ENCODE measurements at places on chromosomes 4 and X.
A peak's percentile ranks its signal among the peaks of the same experiment; 100 is the strongest.

DNA sequence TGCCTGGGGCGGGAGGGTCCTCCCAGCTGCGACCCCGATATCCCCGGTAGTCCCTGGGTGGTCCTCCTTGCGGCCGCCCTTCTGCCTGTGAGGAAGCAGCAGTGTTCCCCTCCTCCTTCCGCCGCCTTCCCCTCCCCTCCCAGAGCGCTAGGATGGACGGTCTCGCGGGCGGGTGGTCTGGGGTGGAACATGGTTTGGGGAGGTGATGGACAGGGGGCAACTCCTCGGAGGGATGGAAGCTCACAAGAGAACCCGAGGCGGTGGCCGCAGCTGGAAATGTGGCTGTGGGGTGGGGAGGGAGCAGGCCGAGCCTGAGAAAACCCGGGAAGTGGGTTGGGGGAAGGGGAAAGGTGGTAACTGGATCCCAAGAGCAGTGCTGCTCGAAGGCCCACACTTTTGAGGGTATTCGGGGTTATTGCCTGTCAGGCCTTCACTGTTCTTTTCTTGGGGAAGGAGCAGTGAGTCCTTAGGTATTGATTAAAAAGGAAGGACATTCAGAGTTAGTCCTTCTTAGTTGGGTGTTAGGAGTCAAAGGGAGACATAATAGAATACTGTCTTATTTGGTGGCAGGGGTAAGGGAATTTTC is 581 bp downstream of the UBE2K start:
- DNase-seq: peak; percentile 19

GRCh38 chrX:115409551-115409950 is 120.0 kb downstream of the LUZP4 start:
- DNase-seq: no peak

- DNase-seq: no peak
These were observed 25.1 kb downstream of the XIAP start for GRCh38 chrX:123884809-123885408.

GRCh38 chr4:143133977-143134376 is 50.7 kb upstream of the USP38 start:
- DNase-seq: no peak

DNA sequence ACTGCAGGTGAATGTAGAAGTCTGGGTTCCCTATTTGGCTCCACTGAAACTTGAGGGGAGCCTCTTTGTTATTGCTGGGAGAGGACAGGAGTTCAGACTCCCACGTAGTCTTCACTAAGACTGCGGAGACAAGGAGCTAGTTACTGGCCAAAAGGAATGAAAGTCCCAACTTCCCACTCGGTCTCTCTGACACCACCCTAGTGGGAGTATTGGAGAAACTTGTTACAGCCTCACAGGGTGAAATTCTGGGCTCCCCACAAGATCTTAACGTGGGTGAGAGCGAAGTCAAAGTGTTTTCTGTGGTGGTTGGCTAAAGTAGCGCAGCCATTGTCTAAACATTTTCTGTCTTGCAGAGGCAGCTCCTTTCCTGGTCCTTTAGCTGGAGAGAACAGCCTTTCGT is 13.5 kb downstream of the MYOZ2 start:
- DNase-seq: no peak

DNA sequence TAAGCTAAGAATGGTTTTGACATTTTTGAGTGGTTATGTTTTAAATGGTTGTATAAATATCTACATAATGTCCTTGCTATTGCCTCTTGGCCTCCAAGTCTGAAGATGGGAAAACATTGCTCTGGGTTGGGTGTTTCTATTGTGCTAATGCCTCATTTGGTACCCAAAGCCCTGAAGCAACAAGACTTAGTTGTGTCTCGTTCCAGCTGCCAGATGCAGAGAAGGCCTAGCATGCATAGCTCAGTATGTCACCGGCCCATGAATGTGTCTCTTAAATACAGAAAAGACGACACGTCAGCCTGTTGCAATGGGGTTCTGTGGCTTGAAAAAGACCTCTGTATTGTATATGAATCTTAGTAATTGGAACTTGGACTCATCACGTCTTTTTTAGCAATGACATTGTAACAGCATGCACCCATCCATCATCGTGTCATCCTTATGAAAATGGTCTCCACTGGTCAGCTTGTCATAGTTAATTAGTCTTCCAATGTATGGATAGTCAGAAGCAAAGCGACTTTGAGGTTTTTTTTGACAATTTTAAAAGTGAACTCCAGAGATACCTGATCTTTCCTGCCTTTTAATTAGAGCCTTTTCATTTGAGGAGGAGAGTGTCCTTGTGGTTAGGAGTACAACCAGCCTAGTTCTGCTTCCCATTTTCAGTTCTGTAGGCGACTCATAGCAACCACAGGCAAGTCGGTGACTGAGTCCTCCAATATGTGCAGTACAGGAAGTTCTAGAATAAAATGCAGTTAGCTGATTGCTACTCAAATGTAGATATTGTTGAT is 126.4 kb upstream of the GATB start:
- peak; percentile 25 for DNase-seq

Data from CD4-positive, alpha-beta T cell (primary cell).